ENCODE measurements at places on chromosomes 6 and 20. TPM values are rescaled to one million over a fixed set of nuclear protein-coding genes. Genes with fewer than 3 reads are reported as not detected.

TGM3 gene
- total RNA-seq: 0.10 TPM

ADNP gene
- 28.1 TPM for total RNA-seq

OR2J3 gene
- not detected for total RNA-seq

COL9A3 gene
- 5.8 TPM for total RNA-seq

KIF13A gene
- 16.9 TPM for total RNA-seq

OOEP gene
- not detected for total RNA-seq

SDHAF4 gene
- total RNA-seq: 11.6 TPM

PRSS16 gene
- 4.1 TPM for total RNA-seq

ENPP5 gene
- not detected for total RNA-seq

NHSL1 gene
- total RNA-seq: 25.2 TPM

TBXT gene
- total RNA-seq: 2,059 TPM

HLA-G gene
- total RNA-seq: not detected

FAM209B gene
- not detected for total RNA-seq

AGPAT4 gene
- total RNA-seq: 2.4 TPM

KIF3B gene
- 25.4 TPM for total RNA-seq

SLC17A4 gene
- not detected for total RNA-seq

ZKSCAN3 gene
- total RNA-seq: 5.6 TPM

BMP5 gene
- 4.1 TPM for total RNA-seq

LGSN gene
- total RNA-seq: 17.1 TPM

SPDEF gene
- total RNA-seq: not detected

All from NCI-H460 (cell line).